Epithelial cell of proximal tubule (primary cell): ENCODE measurements at places on chromosomes 6 and 20. TPM values are rescaled to one million over a fixed set of nuclear protein-coding genes. Genes with fewer than 3 reads are reported as not detected.

Gene EDN3
- not detected in 2 replicates for total RNA-seq

Gene THBD
- 6.9 and 18.9 TPM in 2 replicates for total RNA-seq

Gene RBM38
- total RNA-seq, result 36.8 and 42.2 TPM in 2 replicates

Gene SAMD3
- not detected in 2 replicates for total RNA-seq

Gene HLA-DRB1
- total RNA-seq, result not detected in 2 replicates

Gene RAB32
- 94.8 and 152 TPM in 2 replicates for total RNA-seq

Gene RNF8
- 18.0 and 21.4 TPM in 2 replicates for total RNA-seq

Gene UBD
- 0.94 and 4.3 TPM in 2 replicates for total RNA-seq

Gene EPB41L1
- total RNA-seq, result 10.9 and 17.4 TPM in 2 replicates

Gene HLA-DRA
- total RNA-seq, result not detected in 2 replicates

Gene NKAIN2
- total RNA-seq, result under 0.01 TPM in 1 of 2 replicates, not detected in the other

Gene KCNG1
- 5.2 and 10.5 TPM in 2 replicates for total RNA-seq

Gene DTD1
- total RNA-seq, result 79.4 and 90.3 TPM in 2 replicates

Gene VAPB
- total RNA-seq, result 9.5 and 13.0 TPM in 2 replicates

Gene SFTA2
- 8.2 and 8.7 TPM in 2 replicates for total RNA-seq

Gene HMGN4
- 60.4 and 94.7 TPM in 2 replicates for total RNA-seq

Gene PDE7B
- 1.2 and 2.4 TPM in 2 replicates for total RNA-seq

Gene SEL1L2
- not detected in 2 replicates for total RNA-seq

Gene RWDD1
- 25.2 and 39.7 TPM in 2 replicates for total RNA-seq

Gene TMEM200A
- total RNA-seq, result 2.1 and 3.3 TPM in 2 replicates

Gene HDGFL1
- not detected in 2 replicates for total RNA-seq

Gene C20orf141
- total RNA-seq, result 1.1 TPM in 1 of 2 replicates, not detected in the other

Gene OOEP
- total RNA-seq, result not detected in 2 replicates

Gene SRSF3
- 453 and 700 TPM in 2 replicates for total RNA-seq

Gene HLA-B
- total RNA-seq, result 41.2 and 225 TPM in 2 replicates

Gene HLA-DOA
- 1.6 TPM in 1 of 2 replicates, not detected in the other for total RNA-seq

Gene CLPSL2
- not detected in 2 replicates for total RNA-seq

Gene PSMB1
- total RNA-seq, result 282 and 488 TPM in 2 replicates

Gene VNN1
- under 0.01 and 0.14 TPM in 2 replicates for total RNA-seq

Gene BTNL2
- 0.63 TPM in 1 of 2 replicates, not detected in the other for total RNA-seq

Gene SALL4
- 1.4 and 3.7 TPM in 2 replicates for total RNA-seq

Gene C20orf96
- 1.7 and 3.9 TPM in 2 replicates for total RNA-seq

Gene GFOD1
- total RNA-seq, result 2.2 and 2.5 TPM in 2 replicates

Gene PGC
- total RNA-seq, result not detected in 2 replicates

Gene CSNK2A1
- 84.8 and 112 TPM in 2 replicates for total RNA-seq

Gene DUSP15
- total RNA-seq, result not detected in 2 replicates

Gene LAMA5
- total RNA-seq, result 103 and 240 TPM in 2 replicates

Gene MTHFD1L
- total RNA-seq, result 39.5 and 66.8 TPM in 2 replicates

Gene RFX6
- not detected in 2 replicates for total RNA-seq

Gene PPIL6
- total RNA-seq, result 0.80 and 2.5 TPM in 2 replicates

Gene BIRC7
- total RNA-seq, result 1.1 and 10.6 TPM in 2 replicates

Gene SLC22A2
- not detected in 2 replicates for total RNA-seq

Gene ELOVL2
- total RNA-seq, result 1.3 and 1.4 TPM in 2 replicates

Gene CRISP3
- total RNA-seq, result not detected in 2 replicates

Gene BLOC1S5
- total RNA-seq, result 10.9 and 14.8 TPM in 2 replicates

Gene TSPYL4
- total RNA-seq, result 8.5 and 10.5 TPM in 2 replicates

Gene GGTLC1
- total RNA-seq, result not detected in 2 replicates

Gene C4B
- total RNA-seq, result 1.1 and 1.2 TPM in 2 replicates

Gene GNAS-AS1
- total RNA-seq, result 0.35 and 0.51 TPM in 2 replicates

Gene RBBP8NL
- total RNA-seq, result 0.07 and 0.40 TPM in 2 replicates

Gene LST1
- total RNA-seq, result not detected in 2 replicates

Gene GPR6
- not detected in 2 replicates for total RNA-seq

Gene LPA
- total RNA-seq, result not detected in 2 replicates

Gene OR2B6
- not detected in 2 replicates for total RNA-seq

Gene MOG
- not detected in 2 replicates for total RNA-seq
